MCF 10A (cell line): ENCODE measurements at places on chromosomes 6 and 20. TPM values are rescaled to one million over a fixed set of nuclear protein-coding genes. Genes with fewer than 3 reads are reported as not detected.

The GRM1 gene
- not detected in 2 replicates for total RNA-seq

The ELMO2 gene
- 21.1 and 31.7 TPM in 2 replicates for total RNA-seq

The SIM1 gene
- total RNA-seq = not detected in 2 replicates

The FOXC1 gene
- total RNA-seq = 16.7 and 16.8 TPM in 2 replicates

The COL20A1 gene
- 0.07 and 0.14 TPM in 2 replicates for total RNA-seq

The OARD1 gene
- 28.0 and 35.2 TPM in 2 replicates for total RNA-seq

The RAMACL gene
- total RNA-seq = 5.3 and 5.8 TPM in 2 replicates

The GRIK2 gene
- 0.89 and 2.5 TPM in 2 replicates for total RNA-seq

DNA sequence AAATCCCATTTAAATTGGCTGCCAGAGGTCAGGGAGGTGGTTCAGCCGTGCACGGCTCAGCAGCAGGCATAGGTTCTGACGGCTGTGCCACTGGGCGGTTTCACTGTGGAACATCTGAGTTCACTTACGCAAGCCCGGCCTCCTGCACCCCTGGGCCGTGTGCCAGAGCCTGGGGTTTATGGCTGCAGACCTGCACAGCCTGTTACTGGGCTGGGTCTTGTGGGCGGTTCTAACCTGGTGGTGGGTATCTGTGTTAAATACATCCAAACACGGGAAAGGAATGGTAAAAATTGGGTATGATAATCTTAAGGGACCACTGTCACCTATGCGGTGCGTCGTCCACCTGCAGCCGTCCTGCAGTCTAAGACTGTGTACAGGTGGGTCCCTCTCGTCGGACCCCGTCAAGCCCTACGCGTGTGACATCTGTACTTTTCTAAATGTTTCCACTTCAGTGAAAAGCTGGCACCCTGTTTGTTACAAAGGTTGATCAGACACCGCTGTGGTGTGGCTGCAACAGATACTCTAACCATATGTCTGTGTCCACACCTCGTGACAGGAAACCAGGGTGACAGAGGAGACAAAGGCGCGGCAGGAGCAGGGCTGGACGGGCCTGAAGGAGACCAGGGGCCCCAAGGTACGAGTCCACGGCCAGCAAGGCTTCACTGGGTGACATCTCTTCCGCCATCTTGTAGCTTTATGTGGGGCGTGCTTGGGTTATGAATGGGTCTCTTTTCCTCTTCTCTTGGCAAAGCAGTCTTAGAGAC, 21.5 kb downstream of the COL9A3 start:
- DNase-seq = peak; percentile 90

- peak; percentile 63 for DNase-seq
Measured at GRCh38 chr6:110951986-110952794, 6.3 kb upstream of the GTF3C6 start.

- DNase-seq = no peak
Measured at GRCh38 chr6:19976411-19977129, 139.4 kb downstream of the ID4 start.

DNA sequence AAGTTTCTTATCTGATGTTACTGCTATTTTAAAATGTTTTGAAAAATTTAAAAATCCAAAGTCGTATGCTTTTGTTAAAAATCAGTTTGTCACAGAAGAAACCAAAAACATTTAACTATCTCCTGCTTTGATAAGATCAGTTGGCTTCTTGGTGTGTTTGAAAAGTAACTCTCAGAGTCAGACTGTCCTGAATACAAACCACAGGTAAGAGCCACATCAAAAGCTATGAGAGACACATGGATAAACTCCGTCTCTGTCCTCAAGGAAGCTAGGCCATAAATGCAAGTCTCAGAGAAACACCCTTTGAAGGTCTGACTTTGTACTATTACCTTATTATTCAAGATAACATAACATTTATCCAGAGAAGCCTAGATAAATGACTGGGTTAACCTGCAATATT, 7.7 kb downstream of the HBS1L start:
- no peak for DNase-seq

- no peak for DNase-seq
Measured at GRCh38 chr6:75776461-75776860, 27.4 kb downstream of the MYO6 start.

- no peak for DNase-seq
Measured at GRCh38 chr6:53803081-53803860, 8.5 kb downstream of the LRRC1 start.

- DNase-seq = no peak
Measured at GRCh38 chr6:110520209-110520965, 44.0 kb upstream of the SLC22A16 start.

- no peak for DNase-seq
Measured at GRCh38 chr6:30894935-30895334, 10.6 kb downstream of the DDR1 start.

DNA sequence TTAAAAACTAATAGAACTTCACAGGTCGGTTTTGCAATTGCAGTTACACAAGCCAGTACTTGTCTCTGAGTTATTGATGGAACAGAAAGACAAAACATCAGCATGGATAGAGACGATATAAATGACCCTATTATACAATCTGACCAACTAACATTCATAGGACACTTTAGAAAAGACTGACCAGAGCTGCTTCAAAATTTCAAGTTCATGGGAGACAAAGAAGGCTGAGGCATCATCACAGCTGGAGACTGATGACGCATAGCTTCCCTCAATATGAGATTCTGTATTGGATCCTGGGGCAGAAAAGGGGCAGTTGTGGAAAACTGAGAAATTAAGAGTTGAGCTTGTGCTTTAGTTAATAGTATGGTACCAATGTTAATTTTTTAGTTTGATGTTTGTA, 174.0 kb downstream of the THBS2 start:
- DNase-seq = peak; percentile 27

DNA sequence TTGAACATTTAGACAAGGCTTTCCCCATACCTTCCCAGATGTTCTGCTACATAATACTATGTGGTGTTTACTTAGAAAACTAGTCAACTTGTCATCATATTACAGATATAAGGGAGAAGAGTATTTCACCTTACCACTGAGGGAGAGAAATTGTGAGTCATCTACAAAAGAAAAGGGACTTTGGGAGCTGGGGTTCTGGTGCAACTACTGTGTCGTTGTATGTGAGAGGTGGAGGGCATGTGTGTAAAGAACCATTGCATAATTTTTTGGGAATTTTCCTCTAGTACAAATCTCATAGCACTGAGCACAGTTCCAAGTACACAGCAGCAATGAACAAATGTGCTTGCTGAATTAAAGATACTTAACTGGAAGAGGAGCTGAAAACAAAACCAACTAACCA, 665.6 kb downstream of the DHX35 start:
- DNase-seq = peak; percentile 61

GRCh38 chr20:23629017-23629541, 8.7 kb downstream of the CST3 start:
- peak; percentile 96 for DNase-seq

- DNase-seq = no peak
Measured at GRCh38 chr6:160035693-160036330, 66.9 kb downstream of the IGF2R start.

- DNase-seq = no peak
Measured at GRCh38 chr6:17932330-17932852, 55.0 kb downstream of the KIF13A start.

- DNase-seq = no peak
Measured at GRCh38 chr6:137265561-137266308, 46.5 kb upstream of the IFNGR1 start.

- peak; percentile 67 for DNase-seq
Measured at GRCh38 chr6:45614488-45615285, 237.0 kb upstream of the SUPT3H start.

DNA sequence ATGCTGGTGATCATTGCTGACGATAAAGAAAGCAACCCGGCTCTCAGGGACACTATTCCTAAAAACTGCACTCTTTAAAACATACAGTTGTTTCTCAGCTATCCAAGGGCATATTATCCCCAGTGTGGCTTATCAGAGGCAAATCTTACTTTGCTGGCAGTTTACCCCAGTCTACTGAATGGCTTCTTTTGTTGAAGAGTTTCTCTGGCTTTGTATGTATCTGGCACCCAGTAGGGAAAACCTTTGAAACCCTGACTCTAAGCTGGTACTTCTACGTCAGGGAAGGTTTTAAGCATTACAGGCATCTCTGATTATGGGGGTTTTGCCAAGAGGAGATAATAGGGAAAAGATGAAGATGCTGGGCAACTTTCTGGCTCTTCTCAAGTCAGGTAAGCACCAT, 637.6 kb upstream of the CHD6 start:
- no peak for DNase-seq

DNA sequence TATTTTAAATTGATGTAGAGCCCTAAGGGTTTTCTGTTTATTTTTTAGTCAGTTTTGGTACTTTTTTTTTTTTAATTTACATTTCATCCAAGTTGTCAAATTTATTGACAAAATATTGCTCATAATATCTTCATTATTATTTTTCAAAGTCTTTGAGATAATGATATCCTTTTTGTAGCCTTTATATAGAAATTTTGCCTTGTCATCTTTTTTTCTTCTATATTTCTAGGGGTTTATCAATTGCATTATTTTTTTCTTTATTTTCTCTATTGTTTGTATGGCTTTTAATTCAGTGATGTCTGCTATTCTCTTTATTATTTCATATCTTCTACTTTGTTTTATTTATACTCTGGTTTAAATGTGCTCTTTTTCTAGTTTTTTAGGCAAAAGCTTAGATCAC, 863.0 kb upstream of the GJE1 start:
- no peak for DNase-seq
